ENCODE measurements at places on chromosomes 6 and 20.

GRCh38 chr20:58086763-58087561, 141.5 kb downstream of the ANKRD60 start:
- DNase-seq: no peak

- peak; percentile 21 for DNase-seq
Measured at GRCh38 chr20:56630086-56630493, 984 bp downstream of the TFAP2C start.

- no peak for DNase-seq
Measured at GRCh38 chr6:38603966-38604365, 35.8 kb downstream of the BTBD9 start.

GRCh38 chr6:152207915-152208714, 400.6 kb downstream of the ESR1 start:
- DNase-seq: no peak

GRCh38 chr6:24064106-24064505, 61.9 kb upstream of the NRSN1 start:
- DNase-seq: no peak

All from uterus (tissue), 4 donors.